ENCODE measurements at places on chromosomes 1 and 21. TPM values are rescaled to one million over a fixed set of nuclear protein-coding genes. Genes with fewer than 3 reads are reported as not detected.

ATP6V1G3 gene
- total RNA-seq, result not detected

NPHS2 gene
- not detected for total RNA-seq

NTRK1 gene
- not detected for total RNA-seq

HES2 gene
- total RNA-seq, result not detected

ANKRD34A gene
- total RNA-seq, result 0.76 TPM

WNT3A gene
- total RNA-seq, result not detected

BRINP3 gene
- total RNA-seq, result not detected

KRTAP20-4 gene
- total RNA-seq, result not detected

AIRE gene
- not detected for total RNA-seq

GREM2 gene
- total RNA-seq, result 5.1 TPM

KRTAP7-1 gene
- total RNA-seq, result not detected

LRRC53 gene
- not detected for total RNA-seq

OR2G6 gene
- not detected for total RNA-seq

TEX38 gene
- not detected for total RNA-seq

KCNJ6 gene
- 0.78 TPM for total RNA-seq

JAM2 gene
- 0.78 TPM for total RNA-seq

SEMA4A gene
- total RNA-seq, result 2.5 TPM

BROX gene
- total RNA-seq, result 93.4 TPM

SPRR1A gene
- not detected for total RNA-seq

SYCP1 gene
- total RNA-seq, result not detected

CCSAP gene
- 12.0 TPM for total RNA-seq

TTC22 gene
- under 0.01 TPM for total RNA-seq

MYCL gene
- total RNA-seq, result 0.22 TPM

MAGI3 gene
- 10.9 TPM for total RNA-seq

OR2L8 gene
- total RNA-seq, result not detected

LCE7A gene
- total RNA-seq, result not detected

PLA2G5 gene
- not detected for total RNA-seq

AADACL4 gene
- total RNA-seq, result not detected

AHCTF1 gene
- total RNA-seq, result 36.3 TPM

NEXN gene
- 18.9 TPM for total RNA-seq

All from articular chondrocyte of knee joint (primary cell).